Activated CD4-positive, alpha-beta memory T cell treated with anti-CD3 and anti-CD28 coated beads for 36 hours (primary cell): ENCODE measurements at places on chromosomes 4 and X.

DNA sequence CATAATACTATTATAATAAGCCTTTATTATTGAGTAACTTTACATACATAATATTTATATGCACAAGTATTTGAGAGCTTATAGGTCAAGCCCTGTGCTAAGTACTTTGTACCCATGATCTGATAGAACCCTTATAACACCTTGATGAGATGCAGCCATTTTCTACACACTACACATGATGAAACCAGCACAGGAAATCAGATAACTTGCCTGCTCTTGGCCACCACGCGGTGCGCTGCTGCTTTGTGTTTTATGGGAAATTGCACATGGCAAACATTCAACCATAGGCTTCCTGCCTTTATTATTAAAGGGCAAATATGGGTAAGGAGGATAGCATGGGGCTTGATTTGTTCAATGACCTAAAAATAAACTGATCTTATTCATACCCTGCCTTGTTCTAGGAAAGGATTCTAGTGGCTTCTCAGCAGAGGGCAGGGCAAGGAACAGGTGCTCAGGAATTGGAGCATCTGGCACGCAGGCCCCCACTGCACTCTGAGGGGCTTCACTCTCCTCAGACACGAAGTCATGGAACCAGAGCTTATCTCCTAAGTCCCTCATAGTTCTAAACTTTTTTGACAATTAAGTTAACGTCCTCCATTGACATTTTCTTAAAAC lies 31.6 kb upstream of the NAP1L5 start:
- DNase-seq, result no peak

GRCh38 chr4:168955674-168956073 lies 54.4 kb downstream of the CBR4 start:
- DNase-seq, result no peak

- no peak for DNase-seq
These were observed 8.3 kb downstream of the HCCS start for GRCh38 chrX:11119313-11119943.

DNA sequence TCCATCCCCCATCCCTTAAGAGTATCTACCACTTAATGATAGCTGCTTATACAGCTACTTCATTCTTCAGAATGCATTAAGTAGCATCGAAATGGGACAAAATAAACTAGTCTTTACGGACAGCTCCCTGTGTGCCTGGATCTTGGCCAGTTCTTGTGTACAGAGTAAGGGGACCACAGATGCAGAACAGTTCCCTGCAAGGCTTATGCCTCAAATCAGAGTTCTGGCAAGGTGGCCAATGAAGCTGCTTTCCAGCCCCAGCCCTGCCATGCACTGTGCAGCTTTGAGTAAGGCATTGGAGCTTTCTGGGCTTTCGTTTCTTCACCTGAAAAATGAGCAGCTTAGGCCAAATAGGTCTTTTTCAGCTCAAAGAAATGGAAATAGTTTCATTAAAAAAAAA lies 14.2 kb downstream of the CLNK start:
- DNase-seq, result no peak

GRCh38 chr4:24244663-24245490 lies 339.5 kb downstream of the DHX15 start:
- no peak for DNase-seq

DNA sequence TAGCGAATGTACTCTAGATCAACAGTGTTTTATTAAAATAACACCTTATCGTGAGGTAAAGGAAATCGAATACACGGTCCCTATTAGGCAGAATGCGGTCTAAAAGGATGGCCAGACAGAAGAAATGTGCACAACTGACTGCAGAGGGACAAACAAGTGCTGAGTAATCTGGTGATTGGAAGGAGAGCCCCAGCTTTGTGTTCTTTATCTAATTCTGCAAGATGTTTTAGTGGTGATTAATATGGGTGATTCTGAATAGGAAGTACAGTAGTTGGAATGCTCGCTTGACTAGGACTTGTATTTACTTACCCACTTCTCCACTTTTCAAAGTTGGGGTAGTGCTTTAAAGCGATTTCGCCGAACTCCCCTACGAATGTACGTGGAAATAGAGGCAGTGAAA lies 1.2 kb downstream of the WDR44 start:
- DNase-seq, result no peak

DNA sequence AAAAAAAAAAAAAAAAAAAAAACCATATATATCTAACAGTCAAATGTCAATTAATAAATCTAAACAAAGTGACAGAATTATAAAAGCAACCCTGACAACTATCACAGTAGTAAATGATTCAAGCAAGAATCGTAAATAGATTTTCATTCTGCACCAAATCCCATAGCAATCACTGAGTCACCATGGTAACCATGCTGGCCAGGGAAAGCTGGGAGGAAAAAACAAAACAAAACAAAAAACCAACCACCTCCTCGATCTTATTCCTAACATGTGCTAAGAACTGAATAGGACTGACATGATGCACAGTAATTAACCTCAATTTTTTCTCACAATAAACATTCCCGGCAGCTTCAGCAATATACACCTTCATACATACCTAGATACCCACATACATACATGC lies 30.6 kb upstream of the RAB40A start:
- no peak for DNase-seq
